Renal cortex interstitium (tissue), 15 donors: ENCODE measurements at places on chromosomes 12 and 14. TPM values are rescaled to one million over a fixed set of nuclear protein-coding genes. Genes with fewer than 3 reads are reported as not detected.

- no peak for DNase-seq
Observed at GRCh38 chr14:36671149-36671548, 9.5 kb downstream of the PAX9 start.

Gene SMCO3
- 2.3 TPM for polyA plus RNA-seq

DNA sequence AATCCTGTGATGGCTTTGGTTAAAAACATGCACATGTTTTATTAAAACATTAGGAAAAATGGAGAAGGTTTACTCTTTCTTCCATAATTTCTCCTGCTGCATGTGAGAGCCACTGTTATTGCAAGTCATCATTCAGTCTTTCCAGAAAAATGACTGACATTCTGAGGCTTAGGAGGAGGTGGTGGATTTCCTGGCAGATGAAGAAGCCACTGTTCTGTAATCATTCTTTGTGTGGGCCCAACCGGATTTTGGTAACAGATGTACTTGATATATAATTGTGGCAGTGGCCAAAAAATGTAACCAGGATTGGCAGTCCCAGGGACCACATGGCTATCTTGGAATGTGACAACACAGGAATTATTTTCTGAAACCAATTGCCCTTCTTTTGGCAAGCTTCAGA, 120.2 kb downstream of the DAAM1 start:
- no peak for DNase-seq

DNA sequence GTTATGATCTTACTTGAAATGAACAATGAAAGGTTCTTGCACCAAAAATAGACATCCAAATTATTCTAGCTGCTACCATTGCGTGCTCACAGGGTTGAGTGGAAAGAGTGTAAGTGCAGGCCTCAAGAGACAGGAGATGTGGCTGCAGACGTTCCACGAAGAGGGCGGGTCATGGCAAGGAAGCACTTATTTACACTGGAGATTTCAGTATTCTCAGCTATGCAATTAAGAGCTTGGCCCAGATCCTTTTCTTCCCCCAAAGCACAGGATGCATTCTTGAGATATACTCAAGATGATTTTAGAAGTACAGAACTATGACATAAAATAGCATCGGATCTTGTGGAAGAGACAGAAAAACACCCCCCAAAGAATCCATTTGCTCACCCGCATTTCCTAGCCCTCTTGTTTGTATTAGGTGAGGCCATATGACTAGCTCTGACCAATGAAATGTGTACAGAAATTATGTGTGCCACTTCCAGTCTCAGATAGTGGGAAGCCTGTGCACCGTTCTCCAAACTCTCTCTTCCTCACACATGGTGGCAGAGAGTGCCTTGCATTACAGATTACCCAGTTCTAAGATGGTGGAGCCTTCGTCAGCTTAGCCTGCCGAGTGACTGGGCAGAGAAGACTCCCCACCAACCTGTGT, 261.4 kb downstream of the TTC8 start:
- DNase-seq = no peak

GRCh38 chr12:50988871-50989270, 36.5 kb downstream of the HIGD1C start:
- no peak for DNase-seq

DNA sequence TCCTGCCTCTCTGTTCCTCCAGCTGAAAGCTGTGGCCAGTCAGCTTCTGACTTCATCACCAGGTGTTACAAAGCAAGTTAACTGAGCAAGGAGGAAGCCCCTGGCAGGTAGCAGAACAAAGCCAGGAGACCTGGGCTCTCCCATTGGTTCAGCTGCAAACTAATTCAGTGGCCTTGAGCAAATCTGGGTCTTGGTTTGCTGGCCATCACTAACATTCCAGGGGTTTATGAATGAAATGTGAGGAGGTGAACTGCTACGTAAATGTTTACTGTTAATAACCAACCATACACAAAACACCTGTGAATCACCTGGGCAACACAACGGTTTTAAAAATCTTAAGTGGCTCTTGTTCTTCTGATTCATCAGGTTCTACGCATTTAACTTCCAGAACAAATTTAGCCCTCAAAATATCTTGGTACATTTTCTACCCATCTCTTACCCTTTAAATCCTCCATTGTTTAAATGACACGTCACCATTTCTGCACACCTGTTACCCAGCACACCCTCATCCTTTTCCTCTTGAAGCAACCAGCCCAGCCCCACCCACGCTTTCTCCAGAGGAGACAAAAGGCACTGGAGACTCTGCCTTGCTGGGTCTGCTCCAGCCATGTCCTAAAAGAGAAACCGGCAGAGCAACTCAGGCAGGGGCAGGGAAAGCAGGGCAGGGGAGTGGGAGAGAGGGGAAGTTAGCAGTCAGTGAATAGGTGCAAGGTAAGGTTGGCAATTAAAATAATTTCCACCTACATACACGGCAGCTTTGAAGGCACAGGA, 49.3 kb upstream of the TSPAN11 start:
- no peak for DNase-seq

Gene P2RX4
- 34.1 TPM for polyA plus RNA-seq

DNA sequence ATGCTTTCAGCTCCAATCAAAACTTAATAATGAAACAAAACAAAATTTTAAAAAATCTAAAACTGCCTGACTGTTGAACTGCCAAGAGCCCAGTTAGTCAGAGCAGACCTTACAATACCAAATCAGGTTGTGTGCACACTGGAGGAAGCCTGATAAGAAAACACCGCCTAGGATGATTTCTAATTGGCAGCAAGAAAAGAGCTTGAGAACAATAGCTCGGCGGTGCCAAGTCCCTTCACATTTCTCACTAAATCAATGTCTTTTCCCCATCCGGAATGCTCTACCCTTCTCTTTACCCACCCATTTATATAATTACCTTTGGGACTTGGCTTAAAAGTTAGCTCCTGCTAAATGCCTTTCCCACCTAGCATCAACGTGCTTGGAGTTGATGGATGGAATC, 256.7 kb downstream of the C12orf75 start:
- DNase-seq = no peak

GRCh38 chr12:85759091-85759490, 77.1 kb downstream of the RASSF9 start:
- DNase-seq = no peak

- no peak for DNase-seq
Observed at GRCh38 chr12:111389635-111390034, 16.1 kb upstream of the SH2B3 start.

Gene SLC25A47
- not detected for polyA plus RNA-seq

GRCh38 chr14:58151133-58152013, 640 bp downstream of the ARMH4 start:
- peak; percentile 36 for DNase-seq

DNA sequence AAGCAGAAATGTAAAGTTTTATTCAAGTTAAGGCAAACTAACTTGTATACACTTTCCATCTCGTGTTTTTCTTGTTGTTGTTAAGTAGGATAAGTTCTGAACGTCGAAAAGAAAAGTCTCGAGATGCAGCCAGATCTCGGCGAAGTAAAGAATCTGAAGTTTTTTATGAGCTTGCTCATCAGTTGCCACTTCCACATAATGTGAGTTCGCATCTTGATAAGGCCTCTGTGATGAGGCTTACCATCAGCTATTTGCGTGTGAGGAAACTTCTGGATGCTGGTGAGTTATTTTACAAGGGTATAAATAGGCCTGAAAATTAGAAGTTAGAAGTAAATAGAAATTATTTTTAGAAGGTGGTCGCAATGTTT, 25.0 kb downstream of the HIF1A start:
- DNase-seq = no peak

- DNase-seq = no peak
Observed at GRCh38 chr12:113835433-113835832, 130.7 kb downstream of the RBM19 start.

DNA sequence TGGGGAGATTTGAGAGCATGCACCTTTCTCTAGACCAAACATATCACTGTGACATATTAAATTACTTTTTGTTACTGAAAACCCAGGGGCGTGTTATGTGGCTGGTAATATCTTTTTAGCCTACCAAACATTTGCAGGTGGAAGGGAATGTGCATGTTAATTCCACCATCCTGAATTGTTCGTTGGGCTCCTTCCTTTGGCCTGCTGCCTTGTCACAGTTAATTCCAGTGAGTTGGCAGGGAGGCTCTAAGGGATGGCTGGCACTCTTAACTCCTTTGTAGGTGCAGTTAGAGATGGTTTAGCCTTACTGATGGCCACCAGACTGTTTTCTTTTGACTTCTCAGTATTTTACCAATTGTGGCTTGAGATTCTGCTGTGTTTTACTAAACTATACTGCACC, 64.5 kb downstream of the DIP2B start:
- DNase-seq = no peak

Gene KANSL2
- polyA plus RNA-seq = 55.5 TPM

Gene TSPAN9
- 83.2 TPM for polyA plus RNA-seq

- no peak for DNase-seq
Observed at GRCh38 chr14:29842228-29842627, 85.4 kb downstream of the PRKD1 start.

Gene ACYP1
- polyA plus RNA-seq = 32.8 TPM
